ENCODE measurements at places on chromosomes 2 and 18.

GRCh38 chr2:210899131-210899530, 342.7 kb downstream of the CPS1 start:
- no peak for DNase-seq

DNA sequence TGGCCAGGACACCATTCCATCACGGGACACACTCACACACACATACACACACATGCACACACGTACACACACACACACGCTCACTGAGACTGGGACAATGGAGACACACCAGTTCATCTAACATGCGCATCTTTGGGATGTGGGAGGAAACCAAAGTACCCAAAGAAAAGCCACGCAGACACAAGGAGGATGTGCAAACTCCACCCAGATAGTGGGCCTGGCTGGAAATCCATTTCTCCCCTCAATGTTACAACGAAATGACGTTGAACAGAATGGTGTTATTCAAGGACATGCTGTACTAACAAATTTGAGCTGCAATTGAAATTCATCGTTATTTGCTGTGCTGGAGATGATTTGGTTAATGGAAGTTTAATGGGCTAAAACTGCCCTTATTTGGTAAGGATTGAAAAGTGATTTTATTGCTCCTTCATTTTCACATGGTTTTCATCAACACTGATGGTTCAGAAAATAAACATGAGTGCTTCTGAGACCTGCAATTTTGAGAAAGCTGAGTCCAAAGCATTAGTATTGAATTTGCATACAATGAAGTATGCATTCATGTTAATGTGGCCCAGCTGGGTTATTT, 110.0 kb downstream of the KCNE4 start:
- no peak for DNase-seq

DNA sequence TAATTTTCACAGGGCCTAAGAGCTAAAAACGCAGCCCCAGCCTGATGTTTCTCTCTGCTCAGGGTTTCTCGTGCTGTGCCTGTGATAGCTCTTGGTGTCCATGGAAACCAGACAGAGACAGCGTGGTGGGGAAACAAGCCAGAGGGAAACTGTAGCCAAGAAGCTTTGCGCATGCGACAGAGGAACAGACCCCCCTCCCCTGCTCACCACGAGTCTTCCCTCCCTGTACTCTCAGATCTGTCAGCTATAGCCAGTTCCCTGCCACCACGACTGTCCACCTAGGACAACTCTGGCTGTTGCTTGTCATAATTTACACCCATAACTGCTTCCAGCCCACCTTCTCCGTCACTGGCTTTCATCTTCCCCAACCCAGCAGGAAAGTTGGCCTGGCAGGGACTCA, 13.2 kb upstream of the DNAJC27 start:
- DNase-seq, result no peak

GRCh38 chr2:98605076-98605475, 3.2 kb downstream of the COA5 start:
- no peak for DNase-seq

GRCh38 chr2:170310876-170311502, 133.0 kb downstream of the MYO3B start:
- DNase-seq, result no peak

DNA sequence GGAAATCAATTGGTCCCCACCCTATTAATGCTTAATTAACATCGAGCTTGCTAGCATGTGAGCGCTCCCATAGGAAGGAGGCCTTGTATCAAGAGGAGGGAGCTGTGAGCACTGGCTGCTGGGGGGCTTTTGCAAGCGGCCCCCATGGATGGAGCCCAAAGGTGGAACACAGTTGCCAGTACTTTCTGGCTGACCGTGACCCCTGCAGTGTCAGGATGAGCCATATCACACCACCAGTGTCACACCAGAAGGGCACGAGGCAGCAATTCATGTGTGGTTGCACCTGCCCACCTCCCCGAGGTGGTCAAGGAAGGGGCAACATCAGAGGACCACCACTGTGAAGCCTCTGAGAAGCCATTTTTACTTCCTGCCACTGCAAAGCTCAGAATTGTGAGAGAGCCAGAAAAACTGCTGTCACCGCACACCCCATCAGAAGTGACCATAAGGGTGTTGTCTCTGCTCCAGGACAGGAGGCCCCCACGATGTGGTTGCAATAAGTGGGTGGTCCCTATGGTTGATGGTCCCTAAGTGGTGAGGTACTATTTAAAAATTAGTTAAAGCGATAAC, 99.8 kb upstream of the RAB6C start:
- DNase-seq, result no peak

GRCh38 chr18:3135536-3135935, 84.2 kb downstream of the MYOM1 start:
- no peak for DNase-seq

DNA sequence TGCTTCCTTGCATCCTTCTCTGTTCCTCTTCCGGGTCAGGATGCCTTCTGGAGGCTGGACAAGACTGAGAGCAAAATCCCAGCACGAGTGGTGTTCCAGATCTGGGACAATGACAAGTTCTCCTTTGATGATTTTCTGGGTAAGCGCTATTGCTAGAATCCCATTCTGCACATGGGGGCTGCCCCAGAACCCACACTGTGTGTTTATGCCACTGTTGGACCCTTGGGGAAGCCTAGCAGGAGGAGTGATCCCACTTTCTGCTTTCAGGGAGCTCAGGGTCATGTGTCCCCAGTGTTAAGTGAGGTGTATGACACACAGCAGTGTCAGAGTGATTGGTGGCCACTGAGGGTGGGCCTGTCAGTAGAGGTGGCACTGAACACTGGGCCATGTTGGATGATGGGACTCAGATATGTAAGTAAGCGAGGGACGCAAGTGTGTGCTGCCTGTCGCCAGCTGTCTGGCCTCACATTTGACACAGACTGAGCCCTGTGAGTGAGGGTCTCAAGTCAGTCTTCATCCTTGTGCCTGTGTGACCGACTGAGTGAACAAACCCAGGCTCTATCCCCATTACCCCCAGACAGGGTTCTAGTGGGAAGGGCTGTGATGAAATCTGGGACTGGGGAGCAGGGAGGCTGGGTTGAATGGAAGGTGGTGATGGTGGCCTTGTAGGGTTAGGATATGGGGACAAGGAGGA, 220.9 kb downstream of the DYSF start:
- DNase-seq, result no peak

GRCh38 chr2:215031321-215031720, 107.1 kb downstream of the ABCA12 start:
- DNase-seq, result no peak
